CD4-positive, alpha-beta memory T cell (primary cell): ENCODE measurements at places on chromosomes 11 and 22. TPM values are rescaled to one million over a fixed set of nuclear protein-coding genes. Genes with fewer than 3 reads are reported as not detected.

- no peak overlapping the region for H3K27ac ChIP-seq
- no peaks in the 10 kb centered on the region for H3K27me3 ChIP-seq
- no peaks in the 10 kb centered on the region for H3K4me1 ChIP-seq
Measured at GRCh38 chr11:78386215-78386941, 31.2 kb downstream of the GAB2 start.

- H3K4me3 ChIP-seq, result no peak overlapping the region
- H3K27me3 ChIP-seq, result no peaks in the 10 kb centered on the region
- no peak for DNase-seq
- H3K27ac ChIP-seq, result no peak overlapping the region
- H3K4me1 ChIP-seq, result no peaks in the 10 kb centered on the region
Measured at GRCh38 chr11:16456366-16456765, 100.0 kb upstream of the SOX6 start.

DNA sequence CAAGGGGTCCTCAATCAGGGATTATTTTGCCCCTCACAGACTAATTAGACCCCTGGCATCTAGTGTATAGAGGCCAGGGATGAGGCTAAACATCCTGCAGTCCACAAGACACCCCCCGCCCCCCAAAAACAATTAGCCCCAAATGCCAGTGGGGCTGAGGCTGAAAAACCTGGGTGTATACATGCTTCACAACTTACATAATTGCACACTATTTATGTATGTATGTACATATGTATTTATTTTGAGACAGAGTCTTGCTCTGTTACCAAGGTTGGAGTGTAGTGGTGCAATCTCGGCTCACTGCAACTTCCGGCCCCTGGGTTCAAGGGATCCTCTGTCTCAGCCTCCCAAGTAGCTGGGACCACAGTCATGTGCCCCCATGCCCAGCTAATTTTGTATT, 28.8 kb upstream of the SHANK2 start:
- no peaks in the 10 kb centered on the region for H3K36me3 ChIP-seq
- H3K4me3 ChIP-seq, result no peak overlapping the region
- H3K27me3 ChIP-seq, result no peaks in the 10 kb centered on the region
- DNase-seq, result no peak
- H3K27ac ChIP-seq, result no peak overlapping the region

DNA sequence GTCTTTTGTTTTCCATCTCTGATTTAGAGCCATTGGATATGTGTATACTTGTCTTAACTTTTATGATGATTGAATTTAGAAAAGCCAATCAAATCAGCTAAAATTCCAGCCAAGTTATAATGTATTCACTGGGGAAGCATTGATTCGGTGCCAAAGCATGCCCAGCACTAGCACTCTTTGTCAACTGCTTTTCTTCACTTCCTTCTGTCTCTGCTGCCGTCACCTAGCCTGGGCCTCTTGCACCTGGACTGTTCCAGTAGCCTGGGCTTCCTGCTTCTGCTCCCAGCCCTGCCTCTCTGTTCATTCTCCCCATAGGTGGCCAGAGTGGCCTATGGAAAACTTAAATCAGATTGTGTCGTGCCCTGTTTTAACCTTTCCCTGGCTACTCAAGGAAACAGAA, 80.7 kb downstream of the NAV2 start:
- no peak overlapping the region for H3K4me3 ChIP-seq
- no peaks in the 10 kb centered on the region for H3K27me3 ChIP-seq
- no peak for DNase-seq

MMP27 gene
- not detected for total RNA-seq

SLC17A6 gene
- not detected for total RNA-seq
